Activated CD8-positive, alpha-beta memory T cell treated with anti-CD3 and anti-CD28 coated beads, Interleukin-2, amount 10 ng/mL, durations not matched to agents 7 days and 5 days (primary cell): ENCODE measurements at places on chromosomes 1 and 21. TPM values are rescaled to one million over a fixed set of nuclear protein-coding genes. Genes with fewer than 3 reads are reported as not detected.

GRCh38 chr1:153180556-153180955, 22.7 kb upstream of the LELP1 start:
- no peak for DNase-seq
- H3K36me3 ChIP-seq: no peaks in the 10 kb centered on the region
- no peaks in the 10 kb centered on the region for H3K4me1 ChIP-seq
- no peak overlapping the region for H3K27ac ChIP-seq
- H3K27me3 ChIP-seq: peaks cover 9% of the 10 kb centered on the region

- no peak for DNase-seq
- no peak overlapping the region for H3K4me3 ChIP-seq
- no peak overlapping the region for H3K27ac ChIP-seq
- H3K27me3 ChIP-seq: no peaks in the 10 kb centered on the region
- H3K36me3 ChIP-seq: no peaks in the 10 kb centered on the region
These were observed 46.1 kb downstream of the MEGF6 start for GRCh38 chr1:3564921-3565831.

- H3K27me3 ChIP-seq: peaks cover 10% of the 10 kb centered on the region
- no peaks in the 10 kb centered on the region for H3K36me3 ChIP-seq
- peaks cover 13% of the 10 kb centered on the region for H3K4me1 ChIP-seq
These were observed 25.3 kb downstream of the KCNQ4 start for GRCh38 chr1:40808909-40809308.

DNA sequence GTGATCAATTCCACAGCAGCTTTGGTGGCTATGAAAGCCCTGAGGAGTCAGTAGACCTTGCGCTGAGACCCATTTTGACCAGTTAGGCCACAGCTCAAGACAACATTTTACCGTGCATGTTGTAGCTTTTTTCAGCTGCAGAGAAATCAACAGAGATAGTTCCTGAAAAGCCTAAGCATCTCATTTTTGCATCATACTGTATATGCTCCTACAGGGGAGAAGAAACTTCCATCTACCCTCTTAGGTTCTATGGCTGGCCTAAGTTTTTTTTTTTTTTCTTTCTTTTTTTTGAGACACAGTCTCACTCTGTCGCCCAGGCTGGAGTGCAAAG, 24.8 kb upstream of the EYA3 start:
- peaks cover 34% of the 10 kb centered on the region for H3K4me1 ChIP-seq
- peaks cover 4% of the 10 kb centered on the region for H3K36me3 ChIP-seq

DNA sequence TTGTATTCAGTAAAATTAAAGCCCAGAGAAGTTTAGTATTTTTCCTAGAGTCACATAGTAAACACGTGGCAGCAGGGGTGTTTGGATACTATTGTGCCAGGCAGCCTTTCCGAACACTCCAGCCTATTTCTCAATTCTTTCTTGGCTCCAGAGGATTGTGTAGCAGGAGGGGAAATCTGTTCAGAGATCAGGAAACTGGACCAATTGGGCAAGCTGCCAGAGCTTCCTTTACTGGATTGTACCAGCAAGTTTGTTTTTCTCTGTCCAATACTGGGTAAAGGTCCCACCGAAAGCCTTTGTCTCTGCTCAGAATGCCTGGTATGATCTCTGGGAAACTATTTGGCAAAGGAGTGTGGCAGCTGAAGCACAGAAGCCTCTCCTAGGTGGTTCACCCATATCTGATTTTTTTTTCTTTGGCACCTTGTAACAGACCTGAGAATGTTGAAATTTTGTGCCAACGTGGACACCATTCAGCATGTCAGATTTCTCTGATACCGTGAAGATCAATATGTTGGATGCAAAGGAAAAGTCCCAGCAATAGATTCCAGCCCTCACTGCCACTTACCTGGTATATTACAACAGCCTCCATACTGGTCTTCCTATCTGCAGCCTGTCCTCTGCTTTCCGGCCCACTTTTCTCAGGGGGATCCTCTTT, 126.2 kb downstream of the FGGY start:
- no peaks in the 10 kb centered on the region for H3K36me3 ChIP-seq
- H3K4me3 ChIP-seq: no peak overlapping the region
- H3K27me3 ChIP-seq: no peaks in the 10 kb centered on the region
- no peak for DNase-seq

DNA sequence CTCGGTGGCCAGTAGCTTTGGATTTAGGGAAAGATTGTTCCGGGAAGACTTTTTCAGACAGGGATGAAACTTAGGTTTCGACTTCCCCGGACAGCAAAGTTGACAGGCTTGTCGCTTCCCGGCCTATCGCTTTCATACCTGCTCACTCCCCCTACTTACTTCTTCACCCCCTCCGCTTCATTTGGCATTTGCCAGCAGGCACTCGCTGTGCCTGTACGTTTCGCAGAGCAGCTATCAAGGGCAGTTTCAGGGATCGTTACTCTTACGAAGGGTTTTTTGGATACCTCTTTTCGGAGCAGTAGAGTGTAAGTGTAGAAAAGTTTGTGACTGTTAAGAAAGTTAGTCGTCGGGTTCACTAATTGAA, 393 bp downstream of the BLZF1 start:
- H3K36me3 ChIP-seq: peaks cover 34% of the 10 kb centered on the region
- no peak overlapping the region for H3K27ac ChIP-seq
- peaks cover 30% of the 10 kb centered on the region for H3K4me1 ChIP-seq
- no peak overlapping the region for H3K4me3 ChIP-seq

DNA sequence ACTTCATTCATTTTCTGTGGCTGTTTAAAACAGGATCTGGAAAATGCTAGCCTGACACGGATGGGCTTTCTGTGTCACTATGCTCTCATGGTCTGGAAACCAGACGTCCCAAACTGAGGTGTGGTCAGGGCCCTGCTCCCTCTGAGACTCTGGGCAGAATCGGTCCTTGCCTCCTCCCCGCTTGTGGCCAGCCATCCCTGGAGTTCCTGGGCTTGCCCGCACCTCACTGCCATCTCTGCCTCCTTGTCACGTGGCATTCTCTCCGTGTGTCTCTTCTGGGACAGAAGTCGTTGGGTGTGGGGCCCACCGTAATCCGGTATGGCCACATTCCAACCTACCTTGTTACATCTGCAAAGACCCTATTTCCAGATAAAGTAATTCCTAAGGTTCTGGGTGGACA, 10.1 kb upstream of the ACTRT2 start:
- DNase-seq: no peak
- no peaks in the 10 kb centered on the region for H3K4me1 ChIP-seq
- no peaks in the 10 kb centered on the region for H3K36me3 ChIP-seq
- H3K27ac ChIP-seq: no peak overlapping the region
- H3K4me3 ChIP-seq: no peak overlapping the region

DNA sequence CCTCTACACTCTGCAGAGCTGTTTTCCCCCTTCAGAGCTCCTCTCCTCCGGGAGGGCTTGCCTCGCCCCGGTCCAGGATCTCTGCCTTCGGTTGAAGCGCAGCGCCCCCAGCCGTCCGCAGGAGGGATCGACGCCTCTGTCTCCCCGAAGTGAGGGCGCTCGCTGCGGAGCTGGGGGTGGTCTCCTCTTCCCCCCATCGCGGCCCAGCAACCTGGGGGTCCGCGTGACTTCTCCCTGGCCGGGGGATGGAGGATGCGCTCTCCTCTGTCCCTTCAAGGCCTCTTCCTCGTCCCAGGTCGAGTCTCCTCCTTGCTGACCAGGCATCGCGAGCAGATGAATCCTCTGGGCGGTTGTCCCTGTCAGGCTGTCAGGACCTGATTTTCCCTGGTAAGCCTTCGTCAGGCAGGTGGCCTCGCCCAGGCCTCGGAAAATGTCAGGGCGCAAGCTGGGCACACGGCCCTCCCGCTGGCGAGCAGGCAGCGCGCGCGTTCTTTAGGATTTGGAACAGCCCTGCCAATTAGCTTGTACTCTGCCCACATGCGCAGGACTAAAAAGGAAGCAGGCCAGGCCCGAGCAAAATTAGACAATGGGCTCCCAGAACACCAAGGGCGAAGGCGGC, 90.5 kb downstream of the EDEM3 start:
- DNase-seq: peak; percentile 63
- H3K4me3 ChIP-seq: no peak overlapping the region
- peaks cover 3% of the 10 kb centered on the region for H3K4me1 ChIP-seq
- H3K36me3 ChIP-seq: no peaks in the 10 kb centered on the region
- peaks cover 7% of the 10 kb centered on the region for H3K27me3 ChIP-seq

- no peaks in the 10 kb centered on the region for H3K4me1 ChIP-seq
- no peak for DNase-seq
- no peaks in the 10 kb centered on the region for H3K36me3 ChIP-seq
- no peaks in the 10 kb centered on the region for H3K27me3 ChIP-seq
These were observed 1.5 kb downstream of the SCNN1D start for GRCh38 chr1:1281533-1282321.

- H3K27ac ChIP-seq: no peak overlapping the region
- H3K4me3 ChIP-seq: no peak overlapping the region
- no peak for DNase-seq
- H3K4me1 ChIP-seq: peaks cover 37% of the 10 kb centered on the region
- peaks cover 72% of the 10 kb centered on the region for H3K27me3 ChIP-seq
These were observed 163.2 kb upstream of the NBPF11 start for GRCh38 chr1:148315071-148315811.

DNA sequence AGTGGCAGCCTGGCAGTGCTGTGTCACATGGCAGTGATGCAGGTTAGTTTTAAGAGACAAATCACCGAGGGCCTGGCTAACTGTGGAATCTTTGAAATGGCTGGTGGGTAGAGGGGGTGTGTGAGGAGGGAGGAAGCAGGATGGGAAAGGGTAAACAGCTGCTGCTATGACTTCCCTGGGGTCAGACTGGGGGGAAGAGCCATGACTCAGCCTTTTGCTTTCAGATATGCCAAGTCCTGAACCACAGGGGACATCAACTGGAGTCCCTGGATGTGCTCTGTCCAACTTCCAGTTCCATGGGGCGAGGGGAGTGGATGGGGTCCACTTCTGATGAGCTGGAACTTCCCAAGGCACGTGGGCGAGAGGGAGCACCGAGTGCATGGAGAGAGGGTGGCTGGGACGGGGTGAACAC, 121.1 kb upstream of the ADAR start:
- no peak overlapping the region for H3K4me3 ChIP-seq
- no peak overlapping the region for H3K27ac ChIP-seq
- DNase-seq: no peak
- H3K27me3 ChIP-seq: peaks cover 68% of the 10 kb centered on the region

GRCh38 chr1:196877964-196878363, 9.9 kb upstream of the CFHR4 start:
- peaks cover 14% of the 10 kb centered on the region for H3K27me3 ChIP-seq
- H3K27ac ChIP-seq: no peak overlapping the region
- no peaks in the 10 kb centered on the region for H3K4me1 ChIP-seq
- no peak overlapping the region for H3K4me3 ChIP-seq
- DNase-seq: no peak
- H3K36me3 ChIP-seq: no peaks in the 10 kb centered on the region

DNA sequence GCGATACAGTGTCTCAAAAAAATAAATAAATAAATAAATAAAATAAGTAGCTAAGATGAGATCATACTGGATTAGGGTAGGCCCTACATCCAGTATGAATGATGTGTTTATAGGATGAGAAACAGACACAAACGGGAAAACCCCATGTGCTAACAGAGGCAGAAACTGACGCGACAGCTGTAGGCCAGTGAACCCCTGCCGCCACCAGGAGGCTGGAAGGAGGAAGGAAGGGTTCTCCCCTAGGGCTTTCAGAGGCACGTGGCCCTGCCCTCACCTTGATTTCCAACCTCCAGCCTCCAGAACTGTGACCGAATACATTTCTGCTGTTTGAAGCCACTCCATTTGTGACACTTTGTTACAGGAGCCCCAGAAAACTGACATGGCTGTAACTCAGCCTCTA, 38.5 kb downstream of the CHD5 start:
- H3K27me3 ChIP-seq: peaks cover 4% of the 10 kb centered on the region
- no peak overlapping the region for H3K4me3 ChIP-seq

DNA sequence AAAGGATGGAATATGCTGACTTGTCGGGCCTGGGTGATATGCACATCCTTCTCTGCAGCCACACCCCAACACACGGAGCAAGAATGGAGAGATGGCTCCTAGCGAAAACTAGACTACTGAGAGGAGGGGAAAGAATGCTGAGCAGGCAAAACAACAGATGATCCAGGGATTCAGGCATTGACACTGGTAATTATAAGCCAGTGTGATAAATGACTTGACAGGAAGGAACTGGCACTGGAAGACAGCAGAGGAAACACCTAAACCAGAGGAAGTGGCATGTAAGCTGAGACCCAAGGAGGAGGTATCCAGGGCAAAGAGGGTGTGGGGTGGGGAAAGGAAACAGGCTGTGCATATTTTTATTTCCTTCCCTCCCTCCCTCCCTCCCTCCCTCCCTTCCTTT, 31.7 kb upstream of the KHDRBS1 start:
- H3K36me3 ChIP-seq: peaks cover 2% of the 10 kb centered on the region
- peak overlapping the region; percentile 81 for H3K27ac ChIP-seq
- no peaks in the 10 kb centered on the region for H3K27me3 ChIP-seq
- H3K4me1 ChIP-seq: peaks cover 45% of the 10 kb centered on the region
- DNase-seq: peak; percentile 74

DNA sequence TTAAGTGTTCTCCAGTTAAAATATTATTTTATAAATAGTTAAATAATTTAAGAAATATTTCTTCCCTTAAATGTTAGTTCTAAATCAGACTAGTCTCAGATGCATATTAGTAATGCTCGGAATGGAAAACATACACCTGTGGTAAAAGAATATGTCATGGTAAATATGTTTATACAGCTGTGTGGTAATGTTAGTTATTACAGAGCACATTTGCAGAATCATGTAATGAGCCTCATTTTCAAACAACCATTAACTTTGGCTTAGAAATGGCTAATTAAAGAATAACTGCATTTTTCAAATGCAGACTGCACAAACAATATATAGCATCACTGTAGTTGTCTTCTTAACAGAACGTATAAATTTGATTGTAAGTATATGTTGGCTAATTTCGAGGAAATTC, 90.3 kb downstream of the DISP1 start:
- H3K27me3 ChIP-seq: no peaks in the 10 kb centered on the region
- no peaks in the 10 kb centered on the region for H3K4me1 ChIP-seq
- H3K27ac ChIP-seq: no peak overlapping the region
- peaks cover 2% of the 10 kb centered on the region for H3K36me3 ChIP-seq

- H3K36me3 ChIP-seq: peaks cover 10% of the 10 kb centered on the region
- H3K27ac ChIP-seq: peak overlapping the region; percentile 81
- H3K4me1 ChIP-seq: peaks cover 21% of the 10 kb centered on the region
- peak; percentile 66 for DNase-seq
These were observed 59.8 kb upstream of the MORC3 start for GRCh38 chr21:36260030-36260787.

- H3K4me1 ChIP-seq: no peaks in the 10 kb centered on the region
- H3K4me3 ChIP-seq: no peak overlapping the region
These were observed 233.4 kb downstream of the TM2D1 start for GRCh38 chr1:61491497-61491896.

FMO1 gene
- total RNA-seq: not detected

SPRR1A gene
- total RNA-seq: not detected

UTS2 gene
- 0.82 TPM for total RNA-seq

OR10Z1 gene
- total RNA-seq: not detected

C1orf167 gene
- total RNA-seq: not detected

INPP5B gene
- 37.6 TPM for total RNA-seq
